ENCODE measurements at places on chromosomes 6 and 20.
A peak's percentile ranks its signal among the peaks of the same experiment; 100 is the strongest.

DNA sequence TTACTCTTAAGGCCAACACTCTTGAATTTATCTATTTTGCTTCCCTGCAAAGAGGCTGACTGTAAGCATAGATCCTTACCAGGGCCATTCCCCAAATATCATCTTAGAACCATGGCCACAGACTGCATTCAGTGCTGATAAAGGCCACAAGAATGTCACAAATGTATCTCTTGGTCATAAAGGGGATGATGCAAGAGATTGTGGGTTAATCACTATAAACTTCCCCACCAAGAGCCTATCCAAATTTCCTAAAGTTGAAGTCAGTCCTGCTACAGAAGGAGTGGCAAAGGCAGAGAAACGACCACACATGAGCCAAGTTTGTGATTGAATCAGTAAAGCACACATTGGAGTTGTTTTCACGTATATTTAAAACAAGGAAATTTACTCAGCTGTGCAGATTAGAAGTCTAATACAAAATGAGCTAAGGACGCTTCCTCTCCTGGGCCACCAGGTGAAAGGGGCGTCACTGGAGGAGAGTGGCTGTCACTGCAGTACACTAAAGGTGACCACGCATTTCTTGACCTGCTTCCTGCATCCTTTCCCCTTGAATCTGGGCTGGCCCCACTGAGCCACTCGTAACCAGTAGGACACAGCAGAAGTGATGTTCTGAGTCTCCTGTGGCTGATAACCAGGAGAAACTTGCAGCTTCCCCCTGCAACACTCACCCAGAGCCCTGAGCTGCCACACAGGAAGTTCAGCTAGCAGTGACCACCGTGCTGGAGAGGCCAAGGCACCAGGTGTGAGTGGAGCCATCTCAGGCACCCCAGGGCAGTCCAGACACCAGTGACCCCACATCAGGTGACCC, 181.9 kb downstream of the SYNDIG1 start:
- peak; percentile 29 for DNase-seq

GRCh38 chr20:2365666-2366065, 15.0 kb upstream of the TGM6 start:
- no peak for DNase-seq

- no peak for DNase-seq
These were observed 146.8 kb downstream of the CDC5L start for GRCh38 chr6:44534291-44534690.

DNA sequence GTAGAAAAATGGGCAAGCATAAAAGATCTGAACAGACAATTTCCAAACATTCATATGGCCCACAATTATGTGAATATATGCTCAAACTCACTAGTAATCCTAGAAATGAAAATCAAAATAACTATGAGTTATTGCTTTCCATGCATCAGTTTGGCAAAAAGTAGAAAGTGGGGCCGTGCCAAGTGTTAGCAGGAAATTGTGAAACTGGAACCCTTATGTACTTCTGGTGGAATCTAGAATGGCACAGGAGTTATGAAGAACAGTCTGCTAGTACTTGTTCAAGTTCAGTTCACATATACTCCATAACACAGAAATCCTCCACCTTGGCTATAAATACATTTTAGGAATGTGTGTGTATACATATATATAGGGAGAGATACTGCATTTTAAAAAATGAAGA, 89.8 kb downstream of the EYA2 start:
- no peak for DNase-seq

GRCh38 chr6:138652824-138653223, 120.7 kb upstream of the CCDC28A start:
- DNase-seq = no peak

- no peak for DNase-seq
These were observed 53.7 kb upstream of the STX16 start for GRCh38 chr20:58597249-58597891.

DNA sequence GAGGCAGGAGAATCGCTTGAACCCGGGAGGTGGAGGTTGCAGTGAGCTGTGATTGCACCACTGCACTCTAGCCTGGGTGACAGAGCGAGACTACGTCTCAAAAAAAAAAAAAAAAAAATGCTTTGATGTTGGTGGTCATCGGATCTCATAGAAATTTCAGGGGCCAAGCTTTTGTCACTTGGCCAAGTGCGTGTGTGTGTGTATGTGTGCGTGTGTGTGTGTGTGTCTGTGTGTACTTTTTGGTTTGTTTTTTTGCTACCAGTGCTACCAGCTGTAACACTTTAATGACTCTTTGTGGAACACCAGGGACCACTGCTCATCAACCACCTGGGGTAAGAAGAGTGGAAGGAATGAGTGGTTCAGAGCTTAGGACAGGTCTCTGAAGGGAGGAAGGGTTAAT, 49.7 kb downstream of the TRAF3IP2 start:
- DNase-seq = no peak

GRCh38 chr6:165266191-165266590, 43.2 kb downstream of the C6orf118 start:
- no peak for DNase-seq

DNA sequence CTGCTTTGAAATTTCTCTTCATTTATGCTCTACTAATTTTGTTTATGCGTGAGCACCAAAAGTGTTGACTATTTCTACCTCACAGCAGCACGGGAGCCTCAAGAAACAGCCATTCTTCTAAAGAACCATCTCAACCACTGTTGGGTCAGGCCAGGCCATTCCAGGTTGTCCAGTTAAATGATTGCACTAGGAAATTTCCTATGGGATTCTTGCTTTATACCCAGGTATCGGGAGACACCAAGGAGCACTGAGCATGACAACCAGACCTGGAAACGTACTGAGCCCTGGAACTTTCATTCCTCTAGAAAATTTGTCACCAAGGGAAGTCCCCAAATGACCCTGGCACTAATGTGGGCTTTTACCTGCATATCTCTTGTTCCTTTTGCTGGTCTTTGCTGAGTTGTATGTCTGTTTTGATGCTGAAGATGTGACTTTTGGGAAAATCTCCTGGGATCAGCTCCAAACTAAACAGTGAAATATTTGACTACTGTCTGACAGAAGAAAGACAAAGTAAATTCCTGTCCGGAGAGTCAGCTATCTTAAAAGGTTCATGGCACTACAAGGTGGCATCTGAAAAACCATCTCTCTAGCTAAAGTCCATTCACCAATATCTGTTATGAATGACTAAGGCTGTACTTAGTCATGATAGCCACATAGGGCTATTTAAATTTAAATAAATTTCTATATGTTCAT, 70.5 kb downstream of the SNAP25 start:
- no peak for DNase-seq

GRCh38 chr6:108163644-108164542, 1.9 kb upstream of the NR2E1 start:
- DNase-seq = no peak

DNA sequence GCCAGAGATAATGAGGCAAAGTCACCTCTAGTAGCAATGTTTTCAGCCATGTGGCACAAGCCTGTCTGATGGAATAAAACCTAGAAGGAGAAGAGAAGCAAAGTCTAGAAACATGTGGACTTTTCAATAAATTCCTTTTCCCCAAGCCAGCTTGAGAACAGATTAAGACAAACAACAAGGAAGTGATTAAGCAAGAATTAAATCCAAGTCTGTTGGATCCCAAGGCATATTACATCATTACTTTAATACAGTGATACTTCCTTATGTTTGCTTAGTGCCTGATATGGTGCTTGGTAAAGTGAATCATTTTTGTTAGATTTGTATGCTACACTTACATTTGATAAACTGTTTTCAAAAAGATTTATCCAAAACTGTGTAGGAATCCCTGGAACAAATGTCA, 260.3 kb upstream of the FAM83B start:
- DNase-seq = no peak

DNA sequence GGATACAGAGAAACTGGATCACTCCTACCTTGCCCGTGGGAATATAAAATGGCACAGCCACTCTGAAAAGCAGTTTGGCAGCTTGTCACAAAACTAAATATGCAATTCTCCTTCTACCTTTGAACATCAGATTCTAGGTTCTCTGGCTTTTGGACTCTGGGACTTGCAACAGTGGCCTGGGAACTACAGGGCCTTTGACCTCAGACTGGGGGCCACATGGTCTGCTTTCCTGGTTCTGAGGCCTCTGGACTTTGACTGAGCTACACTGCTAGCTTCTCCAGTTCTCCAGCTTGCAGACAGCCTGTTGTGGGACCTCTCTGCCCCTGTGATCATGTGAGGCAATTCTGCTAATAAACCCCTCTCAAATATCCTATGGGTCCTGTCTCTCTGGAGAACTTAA, 168.8 kb downstream of the CDH26 start:
- DNase-seq = no peak

DNA sequence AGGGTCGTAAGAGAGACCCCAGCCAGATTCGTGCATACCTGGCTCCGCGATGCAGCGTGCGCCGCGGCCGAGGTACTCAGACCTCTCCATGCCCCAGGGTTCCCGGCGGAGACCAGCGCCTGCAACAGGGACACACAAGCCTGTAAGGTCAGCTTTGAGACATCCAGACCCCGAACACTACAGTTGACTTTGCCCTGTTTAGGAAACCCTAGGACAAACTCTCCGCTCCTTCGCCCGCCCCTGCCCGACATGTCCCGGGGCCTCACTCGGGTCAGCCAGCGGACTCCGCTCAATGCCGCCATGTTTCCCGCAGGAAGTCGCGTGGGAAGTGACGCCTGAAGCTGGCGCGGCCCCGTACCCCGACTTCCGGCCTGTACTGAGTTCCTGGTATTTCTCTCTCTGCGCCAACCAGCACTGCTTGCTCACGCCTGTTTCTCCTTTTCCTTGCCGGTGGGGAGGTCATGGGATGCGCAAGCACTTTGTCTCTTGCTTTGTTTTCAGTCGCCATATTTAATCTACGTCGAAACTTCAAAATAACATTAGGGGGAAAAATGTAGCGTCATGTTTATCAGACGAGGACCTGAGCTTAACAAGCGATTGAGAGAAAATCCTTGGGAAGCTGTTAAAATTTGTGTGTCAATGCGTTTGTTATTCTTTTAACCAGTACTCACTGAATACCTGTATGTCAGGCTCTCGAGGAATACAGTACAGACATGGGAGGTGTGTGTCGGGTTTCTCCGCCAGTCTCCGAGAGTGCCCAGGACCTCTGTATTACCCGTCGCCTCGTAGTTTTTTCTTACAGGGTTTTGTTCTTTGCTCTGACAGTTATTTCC, at the start of gene IDH3B:
Gene IDH3B, minus strand, starts transcription at position 330 of the 833 bp plus-strand sequence. Its CDS starts 28 bp downstream, at position 302.
- peak; percentile 71 for DNase-seq

DNA sequence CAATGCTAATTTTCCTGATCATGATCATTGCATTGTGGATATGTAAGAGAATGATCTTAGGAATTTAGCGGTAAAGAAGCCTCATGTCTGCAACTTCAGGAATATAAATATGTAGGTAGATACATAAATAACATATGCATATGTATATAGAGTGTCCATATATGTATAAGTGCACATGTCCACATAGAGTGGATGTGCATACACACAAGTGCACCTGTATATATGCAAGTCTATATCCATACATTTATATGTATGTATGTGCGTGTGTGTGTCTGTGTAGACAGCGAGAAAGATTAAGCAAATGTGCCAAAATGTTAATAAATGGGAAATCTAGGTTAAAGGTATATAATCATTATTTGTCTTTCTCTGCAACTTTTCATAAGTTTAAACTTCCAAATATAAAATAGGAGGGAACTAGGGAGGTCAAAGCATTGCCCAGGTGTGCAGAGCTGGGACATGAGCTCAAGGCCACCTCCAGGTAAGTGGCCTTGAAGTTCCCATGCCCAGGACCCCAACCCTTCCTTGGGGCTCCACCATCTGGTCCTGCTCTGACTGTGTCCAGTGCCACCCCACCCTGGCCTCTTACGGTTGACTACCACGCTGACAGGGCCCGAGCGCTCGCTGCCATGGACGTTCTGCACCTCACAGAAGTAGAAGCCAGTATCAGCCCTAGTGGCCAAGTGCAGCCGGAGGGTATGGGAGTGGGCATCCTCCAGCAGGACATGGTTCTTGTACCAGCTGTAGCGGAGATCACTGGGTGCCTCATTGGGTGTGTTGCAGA, 9.6 kb downstream of the SIGLEC1 start:
- DNase-seq = no peak

DNA sequence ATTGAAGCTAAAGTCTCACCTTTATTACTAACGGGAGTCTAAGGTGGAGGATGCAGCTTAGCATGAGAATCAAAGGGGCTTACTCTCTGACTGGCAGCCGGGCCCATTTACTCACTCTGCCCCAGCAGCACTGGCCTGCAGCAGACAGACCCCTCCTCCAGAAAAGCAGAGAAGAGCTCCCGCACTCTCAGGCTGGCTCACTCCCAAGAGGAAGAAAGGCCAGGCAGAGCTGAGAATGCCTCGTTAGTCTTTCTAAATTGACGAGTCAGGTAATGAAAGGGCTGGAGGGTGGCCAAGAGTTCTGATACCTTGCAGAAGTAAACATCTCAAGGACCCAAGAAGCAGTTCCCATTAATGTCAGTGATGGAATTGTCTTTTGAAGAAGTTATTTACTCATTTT, 44.5 kb upstream of the IL20RA start:
- DNase-seq = no peak

- no peak for DNase-seq
These were observed 77.7 kb downstream of the CDYL start for GRCh38 chr6:4853782-4854511.

DNA sequence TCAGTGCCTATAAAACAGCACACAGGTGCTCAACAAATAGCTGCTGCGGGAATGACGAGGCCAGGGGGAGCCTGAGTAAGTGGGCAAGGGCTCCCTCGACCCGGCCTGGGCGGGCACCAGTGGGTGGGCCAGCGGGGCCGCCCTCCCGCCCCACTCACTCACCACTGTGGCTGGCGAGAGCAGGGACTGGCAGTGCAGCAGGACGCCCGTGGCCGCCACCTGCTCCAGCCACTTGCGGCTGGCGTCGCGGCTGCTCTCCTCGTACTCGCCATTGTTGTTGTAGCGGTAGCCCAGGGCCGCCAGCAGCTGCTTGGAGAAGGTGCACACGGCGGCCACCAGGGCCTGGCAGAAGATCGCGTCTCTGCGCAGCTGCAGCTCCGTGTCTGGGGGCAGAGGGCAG, 191.5 kb downstream of the PREX1 start:
- DNase-seq = no peak

- DNase-seq = no peak
These were observed 27.1 kb upstream of the SYNCRIP start for GRCh38 chr6:85669735-85670194.

DNA sequence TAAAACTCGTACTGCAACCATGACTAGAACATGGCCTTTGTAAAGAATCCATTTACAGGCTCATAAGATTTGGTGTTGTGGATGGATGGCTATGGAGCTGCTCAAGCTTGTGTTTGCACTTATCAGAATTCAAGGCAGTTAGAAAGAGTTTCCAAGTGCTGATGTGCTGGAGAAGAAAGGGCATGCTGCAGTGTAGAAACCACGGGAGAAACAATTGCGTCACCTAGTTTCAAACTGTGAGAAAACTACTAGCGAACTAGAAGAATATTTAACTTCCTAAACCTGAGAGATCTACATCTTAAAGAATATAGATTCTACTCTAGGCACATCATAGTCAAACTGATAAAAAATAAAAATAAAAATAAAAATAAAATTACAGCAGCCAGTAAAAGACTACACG, 116.2 kb downstream of the SGK1 start:
- no peak for DNase-seq

GRCh38 chr6:24775520-24776058, 852 bp downstream of the GMNN start:
- DNase-seq = peak; percentile 38

GRCh38 chr6:36805096-36805797, 34.0 kb downstream of the CPNE5 start:
- DNase-seq = no peak

GRCh38 chr6:123632641-123633040, 4.1 kb downstream of the TRDN start:
- no peak for DNase-seq
